WERI-Rb-1 (cell line): ENCODE measurements at places on chromosomes 5 and 9.

GRCh38 chr9:9170439-9171134 is 1371.0 kb upstream of the DMAC1 start:
- no peak for DNase-seq

- no peak for DNase-seq
Measured at GRCh38 chr9:115914291-115914690, 239.3 kb upstream of the PAPPA start.

- DNase-seq, result no peak
Measured at GRCh38 chr5:14145435-14146334, 2.5 kb downstream of the TRIO start.

GRCh38 chr5:65672796-65673195 is 48.0 kb downstream of the SHLD3 start:
- no peak for DNase-seq

DNA sequence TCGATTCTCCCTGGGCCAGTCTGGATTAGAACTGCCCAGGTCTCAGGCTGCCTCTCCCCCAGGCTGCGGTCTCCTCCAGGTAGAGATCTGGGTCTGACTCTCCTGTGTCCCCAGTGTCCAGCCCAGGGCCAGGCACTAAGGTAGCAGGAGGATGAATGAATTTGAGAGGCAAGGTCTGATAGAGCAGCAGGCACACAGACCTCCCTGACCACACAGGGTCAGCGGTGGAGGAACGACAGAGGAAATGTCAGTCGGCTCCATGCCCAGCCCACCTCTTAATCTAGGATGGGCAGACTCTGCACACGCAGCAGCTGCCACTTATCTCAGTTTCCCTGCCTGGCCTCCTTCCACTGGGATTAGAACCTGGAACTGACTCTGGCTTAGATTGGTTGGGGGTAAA is 272.7 kb upstream of the MVB12B start:
- DNase-seq, result no peak

- DNase-seq, result no peak
Measured at GRCh38 chr9:71271602-71272001, 150.2 kb upstream of the TRPM3 start.

DNA sequence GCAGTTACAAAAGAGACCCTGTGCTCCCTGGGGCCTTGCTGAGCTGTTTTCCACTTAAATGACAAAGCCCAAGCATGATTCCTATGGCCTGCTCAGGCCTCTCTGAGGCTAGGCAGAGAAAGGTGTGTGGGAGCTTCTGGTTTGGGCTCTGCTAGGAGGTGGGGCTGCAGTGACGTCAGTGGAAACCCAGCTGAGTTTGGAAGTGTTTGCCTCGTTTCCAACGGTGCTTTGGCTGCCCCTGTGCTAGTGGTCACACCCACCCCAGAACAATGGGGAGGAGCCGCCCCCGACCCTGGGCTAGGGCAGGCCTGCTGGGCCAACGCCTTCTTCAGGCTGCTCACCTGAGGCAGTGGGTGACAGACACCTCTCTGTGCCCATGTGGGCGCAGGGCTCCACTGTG is 10.4 kb downstream of the ANGPTL2 start:
- DNase-seq, result no peak

DNA sequence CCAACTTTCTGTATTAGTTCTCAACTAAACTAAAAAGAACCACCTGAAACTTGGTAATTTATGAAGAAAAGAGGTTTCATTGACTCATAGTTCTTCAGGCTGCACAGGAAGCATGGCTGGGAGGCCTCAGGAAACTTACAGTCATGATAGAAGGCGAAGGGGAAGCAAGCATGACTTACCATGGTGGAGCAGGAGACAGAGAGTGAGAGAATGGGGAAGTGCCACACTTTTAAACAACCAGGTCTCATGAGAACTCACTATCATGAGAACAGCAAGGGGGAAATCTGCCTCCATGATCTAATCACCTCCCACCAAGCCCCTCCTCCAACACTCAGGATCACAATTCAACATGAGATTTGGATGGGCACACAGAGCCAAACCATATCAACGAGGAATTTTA is 123.5 kb downstream of the DEPDC1B start:
- DNase-seq, result no peak

DNA sequence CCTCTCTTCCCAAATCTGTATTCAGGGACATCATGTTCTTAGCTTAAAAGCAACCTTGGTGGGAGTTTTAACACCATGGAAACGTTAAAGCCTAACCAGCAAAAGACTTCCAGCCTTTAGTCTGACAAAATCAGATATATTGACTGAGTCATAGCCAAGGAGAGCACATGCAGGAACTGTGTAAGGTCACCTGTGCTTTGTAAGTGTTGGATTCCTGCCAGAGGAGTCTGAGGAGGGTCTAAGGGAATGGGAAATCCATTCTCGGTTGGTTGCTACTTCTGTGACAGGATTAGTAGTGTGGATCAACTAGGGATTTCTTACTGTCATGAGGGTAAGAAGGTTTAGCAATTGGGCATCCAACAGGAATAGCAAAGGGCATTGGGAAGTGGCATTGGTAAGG is 142.0 kb upstream of the CHD1 start:
- peak; percentile 55 for DNase-seq

DNA sequence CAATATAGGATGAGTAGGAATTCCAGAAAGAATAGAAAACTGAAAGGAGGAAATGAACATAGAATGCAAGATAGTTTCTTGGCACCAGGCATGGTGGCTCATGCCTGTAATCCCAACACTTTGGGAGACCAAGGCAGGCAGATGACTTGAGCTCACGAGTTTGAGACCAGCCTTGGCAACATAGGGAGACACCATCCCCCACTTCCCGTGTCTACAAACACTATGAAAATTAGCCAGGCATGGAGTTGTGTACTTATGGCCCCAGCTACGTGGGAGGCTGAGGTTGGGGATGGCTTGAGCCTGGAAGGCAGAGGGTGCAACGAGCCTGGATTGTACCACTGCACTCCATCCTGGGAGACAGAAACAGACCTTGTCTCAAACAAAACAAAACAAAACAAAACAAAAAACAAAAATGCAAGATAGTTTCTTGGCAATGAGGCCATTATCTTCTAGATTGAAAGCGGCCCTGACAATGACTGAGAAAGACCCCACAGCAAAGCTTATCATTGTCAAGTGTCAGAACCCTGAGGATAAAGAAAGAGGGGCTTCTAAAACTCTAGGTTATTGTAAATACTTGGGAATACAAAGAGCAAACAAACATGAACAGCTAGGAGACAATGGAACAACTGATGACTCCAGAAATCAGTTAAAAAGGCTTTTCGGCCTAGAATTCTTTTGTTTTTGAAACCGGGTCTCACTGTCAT is 9.2 kb downstream of the SQSTM1 start:
- no peak for DNase-seq

GRCh38 chr9:18920141-18921084 is 112.6 kb downstream of the SAXO1 start:
- DNase-seq, result no peak

DNA sequence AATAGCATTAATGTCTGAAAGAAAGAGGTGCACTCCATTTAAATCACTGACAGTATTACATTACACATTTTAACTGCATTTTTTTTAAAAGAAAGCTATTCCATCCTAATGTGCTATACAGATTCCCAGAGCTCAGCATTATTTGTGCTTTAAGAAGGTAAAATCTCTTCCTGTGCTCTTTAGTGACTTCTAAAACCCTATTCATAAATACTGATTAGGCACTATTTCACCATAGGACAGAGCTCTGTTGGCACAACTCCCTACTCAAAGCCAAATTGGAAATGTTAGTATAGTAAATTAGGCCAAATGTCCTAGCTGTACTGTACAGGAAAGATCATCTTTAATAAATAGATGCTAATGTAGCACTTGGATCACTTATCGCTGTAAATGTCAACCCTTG is 262.5 kb downstream of the TUSC1 start:
- no peak for DNase-seq

DNA sequence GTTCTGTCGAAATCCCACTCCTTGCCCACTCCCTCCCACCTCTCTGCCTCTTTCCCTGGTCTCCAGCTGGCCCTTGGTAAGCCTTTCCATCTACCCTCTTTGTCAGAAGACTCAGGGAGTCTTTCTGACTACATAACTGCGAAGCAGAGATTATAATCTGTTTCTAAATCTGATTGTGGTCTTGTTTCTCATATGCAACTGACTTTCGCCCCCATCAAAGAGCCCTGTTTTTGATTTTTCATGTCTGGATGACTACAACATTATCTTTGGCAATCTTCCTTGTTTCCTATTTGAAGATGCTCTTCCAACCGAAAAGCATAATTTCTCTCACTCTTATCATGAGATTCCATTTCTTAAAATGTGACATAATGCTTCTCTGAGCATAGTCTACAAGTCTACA is 218.2 kb upstream of the ADAMTSL1 start:
- DNase-seq, result no peak

DNA sequence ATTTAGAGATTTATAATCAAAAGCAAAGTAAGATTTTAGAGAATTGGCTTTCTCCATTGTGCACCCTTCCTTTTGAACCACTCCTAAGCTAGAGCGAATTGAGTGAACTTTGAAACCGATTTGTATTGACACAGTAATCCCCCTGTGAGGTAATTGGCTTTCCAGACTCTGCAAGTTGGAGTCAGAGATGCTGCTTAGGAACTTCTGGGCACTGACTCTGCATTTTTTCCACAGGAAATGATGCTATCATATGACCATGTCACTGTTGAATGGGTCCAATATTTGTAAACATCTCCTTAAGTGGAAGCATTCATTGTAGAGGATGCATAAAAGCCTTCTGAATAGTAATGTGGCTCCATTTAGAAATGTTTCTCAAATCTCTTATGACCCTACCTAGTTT is 394.4 kb upstream of the ZNF608 start:
- no peak for DNase-seq

DNA sequence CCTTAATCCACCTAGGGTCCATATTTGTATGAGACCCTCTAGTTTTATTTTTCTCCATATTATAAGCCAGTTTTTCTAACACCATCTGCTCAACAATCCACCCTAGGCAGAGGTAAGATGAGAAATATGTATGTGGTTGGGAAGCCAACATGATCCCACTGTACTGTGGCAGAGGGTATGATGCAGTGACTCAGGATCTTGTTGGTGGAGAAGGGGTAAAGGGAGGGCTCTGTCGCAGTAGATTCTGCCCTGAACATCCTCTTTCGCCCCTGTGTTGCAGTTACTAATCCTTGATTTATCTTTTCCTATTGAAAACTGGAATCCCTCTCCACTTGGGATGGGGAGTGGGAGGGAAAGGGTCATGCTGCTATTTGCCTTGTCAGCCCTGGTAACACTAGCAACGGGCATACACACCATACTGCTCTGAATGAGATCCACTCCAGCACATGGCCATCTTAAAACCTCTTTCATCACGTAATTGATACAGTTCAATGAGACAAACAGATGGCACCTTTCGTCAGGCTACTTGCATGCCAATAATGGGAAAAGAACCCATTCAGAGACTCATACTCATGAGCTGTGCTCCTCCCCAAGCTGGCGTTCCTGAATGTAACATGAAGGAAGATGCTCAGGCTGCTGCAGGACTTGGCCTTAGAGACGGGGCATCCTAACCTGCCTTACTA is 63.0 kb downstream of the ADAMTS12 start:
- no peak for DNase-seq

DNA sequence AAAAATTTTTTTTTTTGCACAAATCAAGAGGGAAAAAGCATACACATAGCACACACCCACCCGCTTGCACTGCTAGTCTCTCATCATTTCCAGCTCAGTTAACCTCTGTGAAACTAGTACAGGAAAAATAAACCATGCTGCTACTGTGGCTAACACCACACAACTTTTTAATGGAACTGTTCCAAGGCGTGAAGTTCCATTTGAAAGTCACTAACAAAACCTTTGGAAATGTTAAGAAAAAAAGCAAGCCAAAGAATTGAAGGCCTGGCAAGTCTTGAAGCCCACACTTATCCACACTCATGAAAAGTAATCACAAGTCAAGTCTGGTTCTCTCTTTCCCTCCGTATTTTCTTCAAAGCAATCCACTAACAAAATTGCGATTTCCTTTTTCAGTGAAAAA is 116.3 kb downstream of the FANCC start:
- DNase-seq, result no peak

- DNase-seq, result no peak
Measured at GRCh38 chr9:95084254-95084934, 233.1 kb downstream of the FANCC start.

DNA sequence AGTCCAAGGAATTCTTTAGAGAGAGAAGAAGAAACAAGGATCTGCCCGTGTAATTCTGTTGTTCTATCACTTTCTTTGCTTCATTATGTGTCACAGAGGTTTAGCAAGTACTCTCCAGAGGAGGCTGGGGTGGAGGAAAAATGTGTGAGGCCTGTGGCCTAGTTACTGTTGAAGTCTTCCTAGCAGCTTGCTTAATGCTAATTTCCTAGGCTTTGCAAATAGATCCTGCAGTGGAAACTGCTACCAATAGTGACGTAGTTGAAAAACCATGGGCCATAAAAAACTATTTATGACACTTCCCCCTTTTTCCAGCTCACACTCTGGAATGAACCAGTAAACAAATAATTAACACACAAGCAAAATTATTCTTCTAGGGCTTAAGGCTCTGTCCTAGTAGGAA is 27.0 kb upstream of the C9orf72 start:
- DNase-seq, result no peak

DNA sequence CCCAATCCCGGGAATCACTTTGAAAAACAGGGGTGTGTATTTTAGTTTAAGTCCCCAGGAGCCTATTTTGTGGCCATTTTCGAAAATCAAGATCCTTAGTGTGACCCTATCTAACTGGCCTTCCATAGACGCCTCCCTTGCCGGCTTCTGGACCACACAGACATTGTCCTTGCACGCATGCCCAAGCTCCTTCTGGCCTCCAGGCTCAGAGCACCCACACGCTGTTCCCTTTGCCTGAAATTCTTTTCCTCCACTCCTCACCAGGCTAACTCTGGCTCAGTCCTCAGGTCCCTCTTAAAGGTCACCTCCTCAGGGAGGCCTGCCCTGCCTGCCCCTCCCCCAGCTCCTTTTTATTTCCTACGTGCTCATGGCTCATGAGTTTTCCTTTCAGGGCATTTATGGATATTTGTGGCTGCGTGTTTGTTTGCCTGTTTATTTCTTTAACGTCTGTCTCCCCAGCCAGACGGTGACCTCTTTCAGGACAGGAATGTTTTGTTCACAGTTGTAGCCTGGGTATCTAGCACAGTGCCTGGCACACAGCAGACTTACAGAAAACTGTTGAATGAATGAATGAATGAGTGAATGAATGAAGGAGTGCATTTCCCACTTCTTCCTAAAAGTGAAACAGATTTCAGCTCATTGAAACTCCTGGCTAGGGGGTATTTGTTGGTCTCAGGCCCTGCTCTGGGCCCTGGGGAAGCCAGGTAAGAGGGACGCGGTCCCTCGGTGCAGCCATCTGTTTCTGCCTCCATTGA is 79.1 kb upstream of the IER5L start:
- DNase-seq, result no peak
